Stimulated activated CD8-positive, alpha-beta memory T cell treated with anti-CD3 and anti-CD28 coated beads, Interleukin-4, amount 100 ng/mL, for 48 hours (primary cell): ENCODE measurements at places on chromosomes 16 and 17.

DNA sequence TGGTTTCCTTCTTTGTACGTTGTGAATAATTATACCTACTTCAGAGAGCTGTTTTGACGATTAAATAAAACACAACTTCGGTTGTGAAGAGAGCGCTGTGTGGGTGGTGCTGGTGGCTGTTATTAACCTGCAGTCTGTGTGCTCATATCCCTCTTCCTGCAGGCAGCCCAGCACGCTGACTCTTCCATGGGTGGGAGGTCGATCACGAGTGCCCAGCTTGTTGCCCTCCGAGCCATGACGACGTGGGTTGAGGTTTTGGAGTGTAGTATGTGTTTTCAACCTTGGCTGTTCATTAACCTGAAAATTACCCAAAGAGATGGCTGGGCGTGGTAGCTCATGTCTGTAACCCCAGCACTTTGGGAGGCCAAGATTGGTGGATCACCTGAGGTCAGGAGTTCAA, 11.3 kb upstream of the GCSH start:
- no peak for DNase-seq

DNA sequence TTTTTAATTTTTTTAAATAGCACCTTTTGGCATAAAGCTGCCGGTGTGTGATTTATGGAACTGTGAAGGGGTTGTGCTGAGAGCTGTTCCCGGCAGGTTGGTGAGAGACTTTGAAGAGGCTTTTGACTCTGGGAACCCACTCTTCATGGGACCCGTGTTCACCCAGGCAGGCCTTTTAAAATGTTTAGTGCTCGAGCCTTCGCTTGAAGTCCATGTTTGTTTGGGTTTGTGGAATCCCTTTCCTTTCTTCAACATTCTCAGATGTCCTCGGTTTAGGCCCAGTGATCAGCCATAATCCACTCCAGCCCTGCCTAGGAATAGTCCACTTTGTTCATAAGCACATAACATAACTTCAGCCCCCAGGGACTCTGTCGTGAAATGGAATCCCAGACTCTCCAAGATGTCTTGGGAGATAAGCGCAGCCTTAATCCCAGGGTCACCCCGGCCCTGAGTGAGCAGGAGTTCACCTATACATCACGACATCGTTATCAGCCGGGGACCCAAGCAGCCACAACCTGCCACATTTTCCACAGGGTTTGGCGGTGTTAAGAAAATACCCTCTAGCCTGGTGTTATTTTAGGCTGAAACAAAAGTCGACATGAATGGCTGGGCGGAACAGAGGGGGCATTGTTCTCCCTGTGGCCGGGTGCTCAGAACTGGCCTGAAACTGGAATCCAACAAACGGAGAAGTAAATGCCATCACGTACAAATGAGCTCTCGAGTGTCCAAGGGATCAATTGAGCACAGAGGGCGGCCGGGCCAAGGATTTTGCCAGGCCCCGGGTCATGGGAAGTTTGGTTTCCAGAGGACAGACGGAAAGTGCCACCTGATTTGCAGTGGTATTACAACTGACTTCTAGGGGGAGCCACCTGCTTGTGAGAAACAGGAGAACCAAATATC, 145.7 kb upstream of the IRX3 start:
- no peak for DNase-seq

- no peak for DNase-seq
Measured at GRCh38 chr17:79654960-79655382, 44.1 kb upstream of the RBFOX3 start.

GRCh38 chr17:82357394-82357793, 1.7 kb upstream of the TEX19 start:
- DNase-seq: no peak

- DNase-seq: peak; percentile 69
Measured at GRCh38 chr17:19867079-19867328, 732 bp downstream of the ULK2 start.

DNA sequence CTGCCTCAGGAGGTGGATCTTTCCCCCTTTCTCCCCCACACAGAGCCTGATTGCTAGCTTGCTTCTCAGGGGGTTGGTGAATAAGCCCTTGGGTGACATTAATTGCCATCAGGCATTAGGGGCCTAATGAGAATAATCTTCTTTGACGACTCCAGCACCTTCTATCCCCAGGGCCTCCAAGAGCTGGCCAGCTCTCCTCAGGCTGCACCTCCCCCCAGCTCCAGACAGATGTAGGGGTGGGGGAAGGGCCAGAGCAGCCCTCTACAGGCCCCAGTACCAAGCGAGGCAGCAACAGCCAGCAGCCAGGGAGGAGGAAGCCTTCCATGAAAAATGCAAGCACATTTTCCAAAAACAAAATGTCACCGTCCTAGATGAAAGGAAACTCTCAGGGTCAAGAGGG, 1.4 kb upstream of the TMEM132E start:
- no peak for DNase-seq

GRCh38 chr17:77182205-77183172, 41.7 kb downstream of the SEC14L1 start:
- no peak for DNase-seq

- no peak for DNase-seq
Measured at GRCh38 chr16:2438121-2438520, 8.9 kb downstream of the CCNF start.

DNA sequence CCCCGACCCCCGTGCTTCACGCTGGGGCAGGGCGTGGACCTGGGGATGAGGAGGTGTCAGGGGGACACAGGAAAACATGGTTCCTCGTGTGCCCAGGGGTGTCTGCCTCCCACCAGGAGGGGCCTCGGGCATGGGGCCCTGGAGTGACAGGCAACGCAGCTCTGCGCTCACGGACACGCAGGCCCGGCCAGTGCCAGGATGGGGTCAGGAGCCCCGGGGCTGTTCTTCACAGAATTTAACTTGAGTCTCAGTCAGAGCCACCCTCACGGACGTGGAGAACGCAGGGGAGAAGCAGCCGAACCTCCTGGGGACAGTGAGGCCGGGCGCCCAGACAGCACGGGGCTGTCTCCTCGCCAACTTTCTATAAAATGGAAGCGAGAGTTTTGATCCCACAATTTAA, 16.7 kb downstream of the UNKL start:
- no peak for DNase-seq

GRCh38 chr16:72910381-72910780, 137.5 kb downstream of the ZFHX3 start:
- no peak for DNase-seq
